ENCODE measurements at places on chromosomes 4 and X.
A peak's percentile ranks its signal among the peaks of the same experiment; 100 is the strongest.

DNA sequence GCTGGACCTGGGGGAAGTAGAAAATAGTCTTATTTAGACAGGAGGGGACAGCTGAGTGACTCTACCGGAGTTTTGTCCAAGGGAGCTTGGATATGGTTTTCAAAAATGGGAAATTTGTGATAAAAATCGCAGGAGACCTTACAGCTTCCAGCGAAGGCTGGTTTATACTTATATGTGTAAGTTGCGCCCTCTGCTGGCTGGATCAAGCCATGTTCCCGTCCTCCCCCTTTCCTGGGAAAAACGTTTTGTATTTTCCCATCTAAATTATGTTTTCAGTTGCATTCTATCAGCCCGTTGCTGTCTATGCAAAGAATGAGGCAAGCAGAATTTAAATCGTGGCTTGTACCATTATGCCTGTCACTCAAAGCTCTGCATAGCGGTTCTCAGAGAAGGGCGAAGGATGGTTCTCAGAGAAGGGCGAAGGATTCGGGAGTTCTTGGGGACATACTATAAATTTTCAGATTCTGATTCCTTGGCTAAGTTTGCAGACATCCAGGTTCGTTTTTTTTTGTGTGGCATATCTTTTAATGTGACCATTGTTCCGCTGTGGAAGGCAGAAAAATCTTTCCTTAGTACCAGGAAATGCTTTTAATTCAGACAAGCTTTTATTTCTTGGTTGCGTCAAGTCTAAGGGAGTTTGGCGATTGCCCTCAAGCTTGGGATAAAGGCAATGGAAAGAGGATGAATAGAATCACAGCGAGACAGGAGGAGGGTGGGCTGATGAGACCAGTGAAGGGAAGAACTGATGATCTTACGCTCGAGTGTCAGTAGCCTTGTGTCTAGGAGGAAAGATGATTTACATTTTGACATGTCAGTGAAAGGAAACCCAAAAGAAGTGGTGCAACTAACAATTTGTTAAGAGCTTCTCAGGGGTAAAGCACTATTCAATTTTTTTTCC lies 128.5 kb upstream of the ARX start:
- H3K4me1 ChIP-seq: no peaks in the 10 kb centered on the region
- H3K27me3 ChIP-seq: no peaks in the 10 kb centered on the region
- no peaks in the 10 kb centered on the region for H3K36me3 ChIP-seq
- peak; percentile 3 for DNase-seq
- H3K27ac ChIP-seq: no peak overlapping the region

GRCh38 chrX:49199906-49200771 lies at the start of gene SYP:
SYP (minus strand) TSS chrX:49200193; CDS start chrX:49200186, 7 bp downstream.
- H3K27ac ChIP-seq: no peak within 1 kb of the TSS
- H3K4me1 ChIP-seq: no peaks in the 10 kb centered on the region
- peak; percentile 83 for DNase-seq

DNA sequence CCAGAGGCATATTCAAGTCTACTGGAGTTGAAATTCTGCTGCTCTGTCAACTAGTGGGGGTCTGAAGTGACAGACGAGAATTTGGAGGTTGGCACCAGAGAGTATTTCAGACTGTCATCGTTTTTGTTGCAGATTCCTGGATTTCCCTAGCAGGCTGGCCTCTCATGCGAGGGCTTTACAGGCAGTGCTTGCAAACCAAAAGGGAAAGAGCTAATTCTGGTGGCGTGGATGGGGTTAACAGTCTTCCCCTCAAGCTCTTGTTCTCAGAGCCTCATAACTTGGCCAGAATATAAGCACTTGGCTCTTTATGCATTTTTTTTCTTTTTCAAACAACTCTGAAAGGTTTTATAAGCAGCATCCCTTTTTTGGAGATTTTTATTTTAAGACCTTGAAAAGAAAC lies at the start of gene SPARCL1:
SPARCL1 (minus strand) TSS at position 190 of the 400 bp plus-strand sequence. CDS start 29,802 bp downstream, outside the sequence.
- H3K4me1 ChIP-seq: no peaks in the 10 kb centered on the region
- H3K4me3 ChIP-seq: no peak within 1 kb of the TSS
- no peak within 1 kb of the TSS for H3K27ac ChIP-seq
- H3K36me3 ChIP-seq: no peaks in the 10 kb centered on the region
- DNase-seq: no peak

DNA sequence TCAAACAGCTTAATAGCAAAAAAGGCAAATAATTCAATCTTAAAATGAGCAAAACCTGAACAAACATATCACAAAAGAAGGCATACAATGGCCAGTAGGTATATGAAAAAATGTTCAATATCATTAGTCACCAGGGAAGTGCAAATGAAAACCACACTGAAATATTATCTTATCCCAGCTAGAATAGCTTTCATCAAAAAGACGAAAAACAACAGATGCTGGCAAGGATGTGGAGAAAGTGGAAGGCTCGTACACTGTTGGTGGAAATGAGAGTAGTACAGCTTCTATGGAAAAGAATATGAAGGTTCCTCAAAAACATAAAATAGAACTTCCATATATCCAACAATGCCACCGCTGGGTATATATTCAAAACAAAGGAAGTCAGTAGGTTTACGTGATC lies 29.3 kb upstream of the ANXA10 start:
- H3K4me1 ChIP-seq: no peaks in the 10 kb centered on the region
- H3K4me3 ChIP-seq: no peak overlapping the region
- H3K27me3 ChIP-seq: no peaks in the 10 kb centered on the region
- no peaks in the 10 kb centered on the region for H3K36me3 ChIP-seq
- no peak overlapping the region for H3K27ac ChIP-seq

DNA sequence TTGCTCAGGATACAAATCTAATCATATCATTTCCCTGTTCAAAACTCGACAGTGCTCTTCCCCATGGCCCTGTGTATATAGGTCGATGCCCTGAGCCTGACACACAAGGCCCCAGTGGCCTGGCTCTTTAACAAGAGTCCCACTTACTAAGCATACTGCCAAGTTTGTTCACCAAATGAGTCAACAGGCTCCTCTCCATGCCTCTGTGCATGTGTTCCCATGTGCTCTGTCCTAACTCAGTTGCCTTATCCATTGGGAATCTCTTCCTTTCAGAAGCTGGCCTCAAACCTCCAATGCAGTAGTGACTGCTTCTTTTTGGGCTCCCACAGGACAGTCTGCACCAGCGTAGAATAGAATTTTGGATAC lies 18.9 kb upstream of the CXCR3 start:
- no peaks in the 10 kb centered on the region for H3K27me3 ChIP-seq
- no peak for DNase-seq
- no peaks in the 10 kb centered on the region for H3K36me3 ChIP-seq
- H3K4me3 ChIP-seq: no peak overlapping the region

GRCh38 chr4:11701966-11702725 lies 273.5 kb upstream of the HS3ST1 start:
- H3K36me3 ChIP-seq: no peaks in the 10 kb centered on the region
- H3K27me3 ChIP-seq: no peaks in the 10 kb centered on the region
- H3K4me3 ChIP-seq: no peak overlapping the region
- no peak overlapping the region for H3K27ac ChIP-seq
- DNase-seq: no peak

DNA sequence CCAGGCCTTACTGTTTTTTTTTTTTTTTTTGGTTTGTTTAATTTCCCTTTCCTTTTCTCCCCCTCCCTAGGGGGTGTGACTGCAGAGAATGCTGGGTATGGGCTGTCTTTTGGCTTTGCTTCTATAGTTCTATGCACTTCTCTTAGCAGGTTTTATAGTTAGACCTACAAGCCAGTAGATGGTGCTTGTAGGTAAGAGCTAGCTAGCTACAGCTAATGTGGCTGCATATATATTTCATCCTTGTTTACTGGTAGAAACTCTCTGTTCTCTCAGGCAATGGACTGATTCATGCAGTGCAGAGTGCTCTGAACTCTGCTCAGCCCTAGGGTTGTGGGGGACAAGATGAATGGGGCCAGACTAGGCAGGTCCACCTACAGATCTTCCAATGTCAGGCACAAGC lies 246.4 kb downstream of the SH2D1A start:
- no peaks in the 10 kb centered on the region for H3K4me1 ChIP-seq
- H3K4me3 ChIP-seq: no peak overlapping the region
- no peaks in the 10 kb centered on the region for H3K27me3 ChIP-seq
- H3K27ac ChIP-seq: no peak overlapping the region
- H3K36me3 ChIP-seq: no peaks in the 10 kb centered on the region

GRCh38 chr4:128347930-128348660 lies 60.5 kb upstream of the PGRMC2 start:
- DNase-seq: no peak
- no peaks in the 10 kb centered on the region for H3K27me3 ChIP-seq
- H3K36me3 ChIP-seq: no peaks in the 10 kb centered on the region
- no peak overlapping the region for H3K27ac ChIP-seq
- H3K4me1 ChIP-seq: no peaks in the 10 kb centered on the region
- H3K4me3 ChIP-seq: no peak overlapping the region

GRCh38 chr4:74318276-74318675 lies 10.0 kb downstream of the EPGN start:
- H3K27ac ChIP-seq: no peak overlapping the region
- no peak for DNase-seq
- H3K27me3 ChIP-seq: no peaks in the 10 kb centered on the region
- no peaks in the 10 kb centered on the region for H3K4me1 ChIP-seq

Data from CD8-positive, alpha-beta memory T cell (primary cell).